Dermis lymphatic vessel endothelial cell (primary cell): ENCODE measurements at places on chromosomes 7 and 10. TPM values are rescaled to one million over a fixed set of nuclear protein-coding genes. Genes with fewer than 3 reads are reported as not detected.

The MBL2 gene
- not detected in 2 replicates for total RNA-seq

The DPY19L1 gene
- 55.4 and 78.5 TPM in 2 replicates for total RNA-seq

The MMRN2 gene
- total RNA-seq = 39.1 and 93.6 TPM in 2 replicates

The STEAP2 gene
- 0.22 and 0.52 TPM in 2 replicates for total RNA-seq
